Neural crest cell (in vitro differentiated cells): ENCODE measurements at places on chromosomes 2 and 18. TPM values are rescaled to one million over a fixed set of nuclear protein-coding genes. Genes with fewer than 3 reads are reported as not detected.

Gene G6PC2
- not detected in 2 replicates for total RNA-seq

Gene YWHAQ
- total RNA-seq, result 503 and 518 TPM in 2 replicates

Gene RBM44
- 0.42 and 0.50 TPM in 2 replicates for total RNA-seq

Gene RASGRP3
- total RNA-seq, result 0.07 TPM in 1 of 2 replicates, not detected in the other

Gene OXER1
- 1.7 and 1.8 TPM in 2 replicates for total RNA-seq

Gene PARD6G
- total RNA-seq, result 28.0 and 28.3 TPM in 2 replicates

Gene TUBA3E
- not detected in 2 replicates for total RNA-seq

Gene GYPC
- 84.4 and 89.4 TPM in 2 replicates for total RNA-seq

DNA sequence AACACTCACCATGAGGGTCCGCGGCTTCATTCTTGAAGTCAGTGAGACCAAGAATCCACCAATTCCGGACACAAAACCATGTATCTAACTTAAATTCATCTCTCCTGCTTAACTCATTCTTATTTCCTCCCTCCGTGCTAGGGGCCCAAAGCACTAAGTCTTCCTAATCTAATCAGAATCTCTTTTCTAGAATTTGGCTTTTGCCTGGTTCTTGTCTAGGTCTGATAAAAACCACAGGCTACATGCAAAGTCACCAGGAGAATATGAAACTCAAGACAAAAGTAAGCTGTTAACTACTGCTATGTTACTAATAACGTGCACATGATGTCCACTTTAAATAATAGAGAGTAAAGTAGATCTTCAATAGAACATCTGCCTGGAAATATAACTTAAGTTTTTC, 69.9 kb downstream of the TRIP12 start:
- H3K27ac ChIP-seq, result no peak overlapping the region
- H3K36me3 ChIP-seq, result peaks cover 18% of the 10 kb centered on the region
- peaks cover 13% of the 10 kb centered on the region for H3K4me1 ChIP-seq
- no peak overlapping the region for H3K4me3 ChIP-seq

DNA sequence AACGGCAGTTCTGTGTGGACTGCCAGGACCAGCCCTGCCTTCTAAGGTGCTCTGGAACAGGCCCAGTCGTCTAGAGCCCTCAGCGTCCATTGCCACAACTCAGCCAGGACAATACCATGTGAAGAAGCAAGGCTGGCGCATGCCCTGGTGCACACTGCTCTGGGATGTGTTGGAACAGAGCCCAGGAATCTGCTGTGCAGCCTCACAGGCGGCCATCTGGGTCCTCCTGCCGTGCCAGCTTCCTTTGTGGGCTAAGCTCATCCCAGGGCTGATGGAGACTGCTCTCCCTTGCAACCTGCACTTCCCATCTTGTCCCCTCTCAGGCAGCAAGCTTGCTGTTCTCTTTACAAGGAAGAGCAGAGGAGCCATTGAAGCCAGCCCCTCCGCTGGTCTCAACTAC, 246.4 kb upstream of the PXDN start:
- no peaks in the 10 kb centered on the region for H3K4me1 ChIP-seq
- no peaks in the 10 kb centered on the region for H3K36me3 ChIP-seq
- no peak overlapping the region for H3K27ac ChIP-seq

- no peaks in the 10 kb centered on the region for H3K27me3 ChIP-seq
- H3K4me3 ChIP-seq, result peak within 1 kb of the TSS; percentile 70
- DNase-seq, result peak; percentile 59
Observed at GRCh38 chr2:223601932-223602666, at the start of gene SCG2. Gene SCG2, minus strand, starts transcription at chr2:223602361. Its CDS starts 3,079 bp downstream, at chr2:223599282.

DNA sequence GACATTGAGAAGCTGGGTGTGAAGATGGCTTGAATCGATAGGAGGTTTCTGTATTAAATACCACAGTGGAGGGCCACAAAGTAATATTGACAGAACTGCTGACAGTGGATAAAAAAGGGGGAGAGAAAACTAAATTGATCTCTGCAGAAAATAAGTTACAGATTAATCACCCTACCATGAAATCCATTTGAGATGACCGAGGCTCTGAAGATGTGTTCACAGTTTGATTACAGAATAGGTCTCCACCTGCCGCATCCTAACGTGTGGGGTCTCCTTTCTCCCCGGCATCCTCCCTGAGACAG, 165.6 kb downstream of the EIPR1 start:
- H3K27me3 ChIP-seq, result no peaks in the 10 kb centered on the region
- no peak overlapping the region for H3K4me3 ChIP-seq
- H3K4me1 ChIP-seq, result no peaks in the 10 kb centered on the region

- no peaks in the 10 kb centered on the region for H3K4me1 ChIP-seq
- no peaks in the 10 kb centered on the region for H3K27me3 ChIP-seq
- DNase-seq, result no peak
- no peak overlapping the region for H3K4me3 ChIP-seq
- no peak overlapping the region for H3K27ac ChIP-seq
Observed at GRCh38 chr18:61064911-61065310, 268.3 kb upstream of the CDH20 start.

GRCh38 chr2:234970099-234970440, 18.3 kb downstream of the SH3BP4 start:
- no peaks in the 10 kb centered on the region for H3K27me3 ChIP-seq
- H3K27ac ChIP-seq, result peak overlapping the region; percentile 13
- peaks cover 53% of the 10 kb centered on the region for H3K4me1 ChIP-seq
- H3K36me3 ChIP-seq, result no peaks in the 10 kb centered on the region
- no peak for DNase-seq

GRCh38 chr18:59148192-59148591, 8.5 kb downstream of the SEC11C start:
- H3K27me3 ChIP-seq, result no peaks in the 10 kb centered on the region
- peaks cover 9% of the 10 kb centered on the region for H3K4me1 ChIP-seq
- DNase-seq, result no peak
- peaks cover 6% of the 10 kb centered on the region for H3K36me3 ChIP-seq

DNA sequence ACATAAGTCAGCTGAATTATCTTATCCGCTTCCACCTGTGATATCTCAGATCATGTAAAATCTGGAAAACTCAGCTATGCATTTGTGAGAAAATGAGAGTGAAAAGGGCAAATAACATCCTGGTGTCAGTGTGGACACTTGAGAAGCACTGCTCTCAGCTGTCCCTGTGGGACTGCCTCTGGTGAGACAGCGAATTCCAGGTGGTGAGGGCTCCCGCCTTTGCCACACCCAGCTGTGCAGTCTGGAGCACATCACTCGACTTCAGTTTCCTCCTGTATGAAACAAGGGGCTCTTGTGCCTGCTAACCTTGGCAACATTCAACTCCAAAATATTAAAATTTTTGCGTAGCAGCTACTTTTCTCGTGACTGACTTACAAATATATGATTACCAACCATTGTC, 194.9 kb upstream of the BOD1L2 start:
- H3K36me3 ChIP-seq, result no peaks in the 10 kb centered on the region
- no peak overlapping the region for H3K4me3 ChIP-seq
- no peaks in the 10 kb centered on the region for H3K27me3 ChIP-seq
- peaks cover 13% of the 10 kb centered on the region for H3K4me1 ChIP-seq
- H3K27ac ChIP-seq, result no peak overlapping the region
- DNase-seq, result no peak

DNA sequence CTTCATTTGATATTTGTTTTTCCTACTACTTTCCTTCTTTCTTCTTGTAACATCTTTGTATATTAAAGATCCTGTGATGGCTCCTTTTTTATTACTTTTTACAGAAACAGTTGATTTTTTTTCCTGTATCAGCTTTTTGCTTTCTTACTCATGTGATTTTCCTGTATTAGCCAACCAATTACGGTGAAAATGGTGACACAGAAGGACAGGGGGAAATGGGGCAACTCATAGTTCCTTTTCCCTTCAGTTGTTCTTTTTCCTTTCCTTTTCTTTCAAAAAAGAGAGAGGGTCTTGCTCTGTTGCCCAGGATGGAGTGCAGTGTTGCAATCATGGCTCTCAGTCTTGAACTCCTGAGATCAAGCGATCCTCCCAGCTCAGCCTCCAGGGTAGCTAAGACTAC, 117.8 kb downstream of the ATL2 start:
- no peak for DNase-seq
- no peak overlapping the region for H3K4me3 ChIP-seq
- no peak overlapping the region for H3K27ac ChIP-seq

DNA sequence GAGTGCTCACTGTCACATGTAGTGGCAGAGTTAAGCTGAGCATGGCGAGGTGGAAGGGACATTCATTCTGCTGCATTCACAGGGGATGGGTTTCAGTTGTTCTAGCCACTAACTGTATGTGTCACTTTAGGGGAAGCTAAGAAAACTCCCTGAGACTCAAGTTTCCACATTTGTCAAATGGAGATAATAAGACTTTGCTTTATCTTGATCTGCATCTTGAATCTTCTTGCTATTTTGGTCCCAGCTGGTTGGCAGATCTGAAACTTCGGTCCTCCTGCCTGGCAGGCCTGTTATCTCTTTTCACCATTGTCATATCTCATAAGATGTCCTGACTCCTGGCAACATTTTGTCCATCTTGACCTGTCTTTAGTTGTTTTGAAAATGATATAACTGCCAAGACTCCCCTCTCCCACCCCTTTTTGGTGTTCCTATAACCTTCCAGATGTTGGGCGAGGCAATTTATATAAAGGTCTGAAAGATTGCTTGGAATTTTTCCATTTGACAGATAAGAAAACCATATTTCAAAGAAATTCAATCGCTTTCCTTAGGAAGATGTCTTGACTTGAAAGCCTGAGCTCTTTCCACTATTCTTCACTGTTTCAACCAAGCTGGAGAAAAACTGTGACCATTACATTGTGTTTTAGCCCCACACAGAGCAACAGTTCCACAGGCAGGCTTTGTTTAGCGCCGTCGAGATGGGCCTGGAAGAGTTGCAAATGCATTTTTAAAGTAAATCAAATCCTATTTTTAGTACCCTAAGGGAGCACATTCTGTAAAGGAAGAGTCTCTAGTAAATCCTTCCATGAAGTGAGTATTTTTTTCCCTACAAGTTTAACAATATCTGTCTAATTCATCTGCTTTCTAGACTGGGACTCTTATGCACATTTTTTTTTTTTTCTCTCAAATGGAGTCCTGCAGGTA, 33.4 kb downstream of the MYCN start:
- H3K27ac ChIP-seq, result no peak overlapping the region
- H3K36me3 ChIP-seq, result no peaks in the 10 kb centered on the region
- H3K4me1 ChIP-seq, result peaks cover 67% of the 10 kb centered on the region
- no peak overlapping the region for H3K4me3 ChIP-seq
